LoVo (cell line): ENCODE measurements at places on chromosomes 2 and 18.

DNA sequence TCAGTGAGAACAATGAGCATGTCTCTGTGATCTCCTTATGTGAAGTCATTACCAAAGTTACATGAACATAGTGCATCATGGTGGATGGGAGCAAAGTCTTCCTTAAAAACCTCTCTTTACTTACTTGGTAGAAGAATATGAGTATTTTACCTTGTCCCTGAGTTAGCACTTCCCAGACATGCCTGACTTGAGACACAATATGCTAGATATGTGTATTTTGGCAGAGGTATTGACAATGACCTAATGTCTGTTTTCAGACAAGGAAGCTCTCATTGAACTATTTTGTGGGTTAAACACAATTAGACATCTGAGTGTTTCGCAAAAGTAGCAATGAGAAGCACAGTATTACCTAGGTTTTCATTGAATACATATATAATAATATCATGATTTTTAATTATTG, 99.1 kb upstream of the MC4R start:
- DNase-seq, result no peak

- DNase-seq, result no peak
Observed at GRCh38 chr2:108869542-108869941, 83.0 kb downstream of the CCDC138 start.

DNA sequence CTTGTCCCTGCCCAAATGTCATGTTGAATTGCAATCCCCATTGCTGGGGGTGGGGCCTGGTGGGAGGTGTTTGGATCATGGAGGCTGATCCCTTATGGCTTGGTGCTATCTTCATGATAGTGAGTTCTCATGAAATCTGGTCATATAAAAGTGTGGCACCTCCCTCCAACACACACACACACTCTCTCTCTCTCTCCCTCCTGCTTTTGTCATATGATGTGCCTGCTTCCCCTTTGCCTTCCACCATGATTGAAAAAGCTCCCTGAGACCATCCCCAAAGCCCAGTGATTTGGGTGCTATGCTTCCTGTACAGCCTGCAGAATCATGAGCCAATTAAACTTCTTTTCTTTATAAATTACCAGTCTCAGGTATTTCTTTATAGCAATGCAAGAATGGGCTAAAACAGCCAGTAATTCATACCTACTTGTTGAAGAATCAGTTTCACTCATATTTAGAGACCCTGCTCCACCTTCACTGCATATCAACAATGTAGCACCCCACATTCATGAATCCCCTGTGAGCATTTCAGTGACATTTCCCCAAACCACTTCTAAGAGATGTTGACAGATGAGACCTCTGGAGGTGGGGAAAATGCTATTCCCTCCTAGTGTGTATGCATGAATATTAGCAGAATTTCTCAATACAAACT, 54.8 kb upstream of the STK17B start:
- DNase-seq, result no peak

- DNase-seq, result no peak
Observed at GRCh38 chr2:88885275-88885674, 193.8 kb downstream of the RPIA start.

- DNase-seq, result no peak
Observed at GRCh38 chr18:11268153-11268552, 118.8 kb upstream of the PIEZO2 start.

- no peak for DNase-seq
Observed at GRCh38 chr2:11357428-11357972, 13.1 kb upstream of the ROCK2 start.

DNA sequence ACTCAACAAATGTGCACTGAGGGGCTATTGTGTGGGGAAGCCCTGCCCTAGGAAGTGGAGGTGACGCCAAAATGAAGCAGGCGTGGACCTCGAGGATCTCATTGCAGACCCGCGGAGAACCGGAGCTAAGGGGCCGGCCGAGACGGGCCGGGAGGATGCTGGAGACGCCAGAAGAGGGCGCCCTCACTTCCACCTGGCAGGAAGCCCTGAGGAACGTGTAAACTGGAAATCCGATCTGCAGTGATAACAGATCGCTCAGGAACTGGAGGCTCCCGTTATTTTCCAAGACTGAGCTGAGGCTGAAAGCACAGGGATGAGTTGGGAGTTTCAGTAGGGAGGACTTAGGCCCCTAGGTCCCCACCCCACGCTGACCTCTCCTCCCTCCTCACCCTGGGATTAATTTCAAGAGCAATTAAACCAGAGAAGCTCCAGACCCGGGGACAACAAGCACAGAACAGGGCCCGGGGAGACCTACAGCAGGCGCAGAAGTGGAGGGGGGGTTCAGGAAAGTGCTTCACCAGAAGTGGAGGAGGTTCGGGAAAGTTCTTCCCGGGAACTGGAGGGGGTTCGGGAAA, 7.7 kb upstream of the COL6A3 start:
- DNase-seq, result peak; percentile 57

DNA sequence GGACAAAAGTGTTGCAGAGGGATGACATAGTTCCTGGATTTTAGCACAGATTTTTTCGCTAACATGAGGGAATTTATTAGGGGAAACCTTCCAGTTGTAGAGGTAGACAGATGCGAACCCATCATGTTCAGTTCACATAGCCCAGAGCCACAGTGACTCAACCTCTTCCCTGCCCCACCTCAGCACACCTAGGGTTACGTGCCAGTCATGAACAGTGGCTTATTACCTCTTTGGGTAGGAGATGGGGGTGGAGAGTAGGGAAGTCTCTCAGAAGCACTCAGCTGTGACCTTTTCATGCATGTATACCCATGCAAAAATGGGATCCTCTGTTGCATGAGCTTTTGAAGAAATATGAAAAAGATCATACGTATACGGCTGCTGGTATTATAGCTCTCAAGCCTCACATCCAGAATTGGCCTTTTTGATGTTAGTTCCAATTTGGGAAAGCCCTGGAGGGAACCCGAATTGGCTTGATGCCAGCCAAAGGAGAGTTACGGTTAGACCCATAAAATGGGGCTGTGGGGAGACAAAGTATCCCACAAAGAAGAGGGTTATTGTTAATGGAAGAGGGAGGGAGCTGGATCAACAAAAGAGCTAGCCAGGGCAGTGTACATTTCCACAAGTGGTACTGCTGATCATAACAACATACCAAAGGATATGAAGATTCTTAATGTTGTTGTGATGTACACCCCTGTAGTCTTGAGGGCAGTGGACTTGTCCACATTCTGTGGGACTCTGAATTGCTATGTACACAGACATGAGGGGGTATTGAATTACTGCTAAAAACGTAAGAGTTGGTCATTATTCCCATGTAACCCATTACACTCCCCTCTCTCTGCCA, 4.9 kb downstream of the TANC1 start:
- peak; percentile 44 for DNase-seq

- no peak for DNase-seq
Observed at GRCh38 chr2:184444217-184444616, 154.1 kb upstream of the ZNF804A start.

DNA sequence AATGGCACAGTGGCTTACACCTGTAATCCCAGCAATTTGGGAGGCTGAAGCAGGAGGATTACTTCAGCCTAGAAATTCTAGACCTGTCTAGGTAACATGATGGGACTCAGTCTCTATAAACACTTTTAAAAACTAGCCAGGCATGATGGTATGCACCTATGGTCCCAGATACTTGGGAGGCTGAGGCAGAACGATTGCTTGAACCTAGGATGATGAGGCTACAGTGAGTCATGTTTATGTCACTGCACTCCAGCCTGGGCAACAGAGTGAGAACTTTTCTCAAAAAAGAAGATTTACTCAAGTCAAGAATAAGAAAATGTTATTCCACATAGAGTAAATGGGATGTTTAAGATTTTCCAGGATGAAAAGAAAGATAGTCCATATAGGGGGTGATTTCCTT, 158.6 kb downstream of the HNMT start:
- DNase-seq, result no peak

GRCh38 chr2:203893840-203894239, 26.3 kb downstream of the CTLA4 start:
- DNase-seq, result no peak

GRCh38 chr2:48841126-48841525, 85.6 kb upstream of the LHCGR start:
- no peak for DNase-seq

DNA sequence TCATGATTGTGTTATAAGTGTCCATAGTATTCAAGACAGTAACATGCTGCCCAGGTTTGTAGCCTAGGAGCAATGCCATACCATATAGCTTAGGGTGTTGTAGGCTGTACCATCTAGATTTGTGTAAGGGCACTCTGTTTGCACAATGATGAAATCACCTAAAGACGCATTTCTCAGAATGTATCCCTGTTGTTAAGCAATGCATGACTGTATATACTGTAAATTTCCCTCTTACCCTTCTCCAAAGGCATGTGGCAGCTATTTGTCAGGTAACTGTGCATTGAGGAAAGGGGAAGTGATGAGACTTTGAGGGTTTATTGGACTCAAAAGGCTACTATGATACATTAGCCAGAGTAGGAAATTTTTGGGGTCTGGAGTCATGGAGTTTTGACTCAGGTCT, 180.8 kb downstream of the VAPA start:
- no peak for DNase-seq

DNA sequence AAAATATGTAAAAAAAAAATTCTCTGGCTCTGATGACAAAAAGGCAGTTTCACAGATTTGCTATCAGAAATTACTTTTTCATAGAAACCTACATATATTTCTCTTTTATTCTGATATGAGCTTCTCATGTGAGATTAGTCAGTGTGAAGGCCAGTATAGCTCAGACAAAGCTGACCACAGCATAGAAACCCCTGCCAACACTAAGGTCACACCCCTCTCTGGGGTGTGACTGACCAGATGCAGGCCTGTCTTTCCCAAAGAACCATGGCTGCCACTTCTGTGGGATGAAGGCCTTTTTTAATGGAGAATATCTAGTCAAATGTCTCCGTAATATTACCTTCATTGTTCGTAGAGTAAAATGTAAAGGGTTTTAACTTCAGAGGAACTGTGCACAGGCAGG, 330.3 kb upstream of the KCNJ3 start:
- DNase-seq, result no peak

- no peak for DNase-seq
Observed at GRCh38 chr18:35511428-35511827, 13.7 kb upstream of the INO80C start.

GRCh38 chr2:201901786-201902185, 95.4 kb downstream of the CDK15 start:
- no peak for DNase-seq

DNA sequence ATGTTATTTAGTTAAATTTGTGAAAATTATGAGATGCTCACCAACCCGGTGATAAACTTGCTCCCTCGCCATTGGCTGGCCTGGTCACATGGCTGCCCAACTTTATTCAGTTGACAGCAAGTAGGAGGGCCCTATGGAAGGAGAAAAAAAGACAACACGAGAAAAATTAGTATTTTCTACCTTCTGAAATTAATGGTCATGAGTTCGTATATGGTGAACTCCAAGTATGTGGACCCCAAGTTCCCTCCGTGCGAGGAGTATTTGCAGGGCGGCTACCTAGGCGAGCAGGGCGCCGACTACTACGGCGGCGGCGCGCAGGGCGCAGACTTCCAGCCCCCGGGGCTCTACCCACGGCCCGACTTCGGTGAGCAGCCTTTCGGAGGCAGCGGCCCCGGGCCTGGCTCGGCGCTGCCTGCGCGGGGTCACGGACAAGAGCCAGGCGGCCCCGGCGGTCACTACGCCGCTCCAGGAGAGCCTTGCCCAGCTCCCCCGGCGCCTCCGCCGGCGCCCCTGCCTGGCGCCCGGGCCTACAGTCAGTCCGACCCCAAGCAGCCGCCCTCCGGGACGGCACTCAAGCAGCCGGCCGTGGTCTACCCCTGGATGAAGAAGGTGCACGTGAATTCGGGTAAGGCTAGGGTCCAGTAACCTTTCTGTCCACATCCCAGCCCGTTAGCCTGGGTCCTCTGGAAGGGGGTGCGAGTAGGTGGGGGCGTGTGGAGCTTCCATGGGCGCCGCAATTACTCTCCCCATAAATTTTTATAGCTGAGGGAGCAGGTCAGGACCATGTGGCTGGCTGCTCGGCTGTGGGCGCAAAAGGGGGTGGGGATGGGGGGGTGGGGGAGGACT, at the start of gene HOXD4:
Gene HOXD4 (plus strand): TSS at position 109 of the 846 bp plus-strand sequence. CDS start 84 bp downstream, at position 193.
- no peak for DNase-seq

GRCh38 chr2:174873471-174873870, 109.2 kb upstream of the CHRNA1 start:
- no peak for DNase-seq

DNA sequence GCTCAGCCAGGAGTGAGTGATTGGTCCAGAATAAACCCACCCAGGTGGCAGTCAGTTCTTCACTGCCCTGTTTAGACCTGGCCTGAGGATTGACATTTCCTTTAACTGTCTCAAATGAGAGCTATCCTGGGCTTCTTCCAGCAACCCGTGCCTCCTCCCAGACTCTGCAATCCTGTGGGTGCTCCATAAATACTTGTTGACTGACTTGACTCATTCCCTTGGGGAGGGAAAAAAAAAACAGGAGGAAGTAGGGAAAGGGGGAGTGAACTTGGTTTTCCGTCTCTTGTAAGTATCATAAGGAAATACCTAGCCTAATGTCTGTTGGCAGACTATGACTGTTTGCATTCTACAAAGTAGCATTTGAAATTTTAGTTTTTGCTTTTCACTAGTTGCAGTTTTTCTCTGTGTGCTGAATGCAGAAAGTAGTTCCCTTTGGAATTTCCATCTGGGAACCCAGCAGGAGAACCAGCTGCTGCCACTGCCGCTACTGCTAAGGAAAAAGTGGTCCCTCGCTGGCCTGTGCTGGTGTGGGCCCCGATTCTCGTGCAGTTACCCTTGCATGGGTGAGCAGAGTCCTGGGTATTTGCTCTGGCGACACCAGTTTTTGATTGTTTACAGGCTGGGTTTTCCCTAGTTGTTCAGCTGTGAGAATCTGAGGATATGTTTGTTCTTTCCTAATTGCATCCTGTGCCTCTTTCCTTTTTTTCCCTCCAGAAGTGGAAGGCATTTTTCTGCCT, 78.8 kb downstream of the TGOLN2 start:
- DNase-seq, result peak; percentile 78

- DNase-seq, result no peak
Observed at GRCh38 chr2:26740890-26741302, 23.2 kb upstream of the SLC35F6 start.

- DNase-seq, result no peak
Observed at GRCh38 chr2:193506035-193506434, 1311.3 kb upstream of the TMEFF2 start.

- DNase-seq, result no peak
Observed at GRCh38 chr2:54578648-54579045, 122.5 kb downstream of the SPTBN1 start.

DNA sequence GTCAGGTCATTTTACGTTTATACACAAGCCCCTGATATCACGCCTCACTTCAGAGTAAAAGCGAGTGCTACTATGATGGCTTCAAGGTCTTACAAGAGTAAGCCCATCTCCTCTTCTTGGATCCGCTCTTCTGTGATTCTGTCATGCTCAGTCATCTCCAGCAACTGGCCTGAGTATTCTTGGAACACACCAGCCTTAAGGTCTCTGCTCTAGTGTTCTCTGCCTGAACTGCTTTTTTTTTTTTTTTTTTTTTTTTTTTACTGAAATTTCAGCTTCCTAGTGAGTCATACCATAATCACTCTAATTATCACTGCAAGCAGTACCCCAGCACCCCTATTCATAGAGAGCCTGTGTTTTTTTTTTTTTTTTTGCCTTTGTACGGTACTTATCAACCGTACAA, 1228.9 kb downstream of the CNTNAP5 start:
- no peak for DNase-seq
